ENCODE measurements at places on chromosomes 11 and 22. TPM values are rescaled to one million over a fixed set of nuclear protein-coding genes. Genes with fewer than 3 reads are reported as not detected.

- DNase-seq, result no peak
Measured at GRCh38 chr22:45235101-45235777, 5.5 kb downstream of the KIAA0930 start.

The CRACR2B gene
- total RNA-seq, result 26.5 TPM

The MYEOV gene
- not detected for total RNA-seq

- DNase-seq, result peak; percentile 56
Measured at GRCh38 chr11:30244265-30244664, 13.5 kb downstream of the FSHB start.

GRCh38 chr11:19244084-19244483 is 3.3 kb upstream of the E2F8 start:
- DNase-seq, result no peak

DNA sequence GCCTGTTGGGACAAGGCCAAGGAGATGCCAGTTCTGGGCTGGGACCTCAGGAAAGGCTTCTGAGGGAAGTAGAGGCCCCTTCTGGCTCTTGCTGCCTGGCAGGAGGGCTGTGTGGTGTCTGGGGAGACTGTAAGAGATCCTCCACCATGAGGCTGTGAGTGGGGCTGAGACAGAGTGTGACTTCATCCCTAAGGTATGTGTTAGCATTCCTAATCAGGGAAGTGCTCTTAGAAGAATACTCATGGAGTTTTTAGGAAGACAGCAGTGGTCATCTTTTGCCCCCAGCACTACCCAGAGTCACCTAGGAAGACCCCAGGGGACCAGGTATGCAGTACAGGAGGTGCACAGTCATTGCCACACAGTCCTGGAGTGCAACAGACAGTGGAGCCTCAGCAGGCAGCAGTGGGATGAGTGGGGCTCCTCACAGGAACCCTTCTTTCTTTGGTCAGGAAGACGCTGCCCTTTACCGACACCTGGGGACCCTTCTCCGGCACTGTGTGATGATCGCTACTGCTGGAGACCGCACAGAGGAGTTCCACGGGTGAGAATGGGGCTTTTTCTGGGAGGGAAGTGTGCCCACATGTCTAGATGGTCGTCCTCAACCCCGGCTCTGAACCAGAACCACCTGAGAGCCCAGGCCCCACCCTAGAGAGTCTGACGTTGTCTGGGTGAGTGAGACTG is 2.8 kb downstream of the RIC8A start:
- peak; percentile 71 for DNase-seq

DNA sequence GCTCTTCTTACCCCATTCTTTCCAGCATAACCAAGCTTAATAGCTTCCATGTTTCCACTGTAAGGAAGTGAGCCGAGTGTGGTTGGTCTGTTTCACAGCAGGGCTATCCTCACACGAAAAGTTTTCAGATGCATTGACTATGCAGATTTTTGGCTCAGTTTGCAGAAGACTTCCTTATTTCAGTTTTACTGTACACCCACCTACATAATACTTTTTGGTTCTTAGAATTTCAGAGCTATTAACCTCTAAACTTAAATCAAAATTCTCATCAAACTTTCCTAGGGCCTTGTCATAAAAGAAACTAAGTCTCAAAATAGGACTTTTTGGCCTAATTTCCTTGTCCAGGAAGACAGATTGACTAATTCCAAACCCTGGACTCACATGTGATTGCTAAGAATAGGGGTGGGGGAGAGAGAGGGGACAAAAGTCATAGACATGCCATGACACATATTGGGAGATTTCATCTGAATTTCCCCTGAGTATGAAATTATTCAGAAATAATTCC is 7.3 kb upstream of the EHF start:
- DNase-seq, result no peak

DNA sequence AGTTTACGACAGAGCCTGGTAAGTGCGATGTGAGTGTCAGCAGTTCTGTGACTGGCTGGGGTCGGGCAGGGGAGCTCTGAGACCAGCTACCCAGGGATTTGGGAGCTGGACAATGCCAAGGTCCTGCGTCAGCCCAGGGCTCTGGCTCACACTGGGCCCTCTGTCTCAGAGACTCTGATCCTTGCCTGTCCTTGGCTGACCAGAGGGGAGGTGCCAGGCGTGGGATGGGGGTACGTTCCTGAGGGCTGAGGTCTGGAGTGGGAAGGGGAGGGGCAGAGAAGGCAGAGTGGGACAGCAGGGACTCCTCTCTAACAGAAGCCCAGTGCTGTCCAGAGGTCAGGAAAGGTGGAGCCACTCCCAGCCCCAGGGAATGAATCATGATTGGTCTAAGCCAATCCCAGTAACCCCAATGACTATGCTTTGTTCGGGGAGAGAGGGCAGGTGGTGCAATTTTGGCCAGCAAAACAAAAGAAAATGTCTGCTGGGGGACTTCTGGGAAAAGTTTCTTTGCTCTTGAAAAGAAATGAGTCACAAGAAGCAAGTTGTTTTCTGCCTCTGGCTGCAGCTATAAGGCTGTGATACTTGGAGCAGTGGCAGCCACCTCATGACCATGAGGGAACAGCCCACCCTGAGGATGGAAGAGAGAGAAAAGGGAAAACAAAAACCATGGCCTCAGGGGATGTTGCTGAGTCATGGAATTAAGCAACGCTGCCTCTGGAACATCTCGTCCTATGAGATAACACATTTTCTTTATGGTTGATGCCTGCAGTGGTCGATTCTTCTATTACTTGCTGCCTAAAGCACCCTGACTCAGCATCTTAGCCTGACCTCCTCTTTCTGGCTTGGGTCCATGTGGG is 108.3 kb downstream of the CHST1 start:
- DNase-seq, result peak; percentile 47

The C11orf91 gene
- total RNA-seq, result not detected

GRCh38 chr11:78690352-78690987 is 115.8 kb upstream of the NARS2 start:
- no peak for DNase-seq

The OR4A16 gene
- total RNA-seq, result not detected

The RIMBP3B gene
- total RNA-seq, result 0.42 TPM
